EL (cell line): ENCODE measurements at places on chromosomes 16 and 17.

DNA sequence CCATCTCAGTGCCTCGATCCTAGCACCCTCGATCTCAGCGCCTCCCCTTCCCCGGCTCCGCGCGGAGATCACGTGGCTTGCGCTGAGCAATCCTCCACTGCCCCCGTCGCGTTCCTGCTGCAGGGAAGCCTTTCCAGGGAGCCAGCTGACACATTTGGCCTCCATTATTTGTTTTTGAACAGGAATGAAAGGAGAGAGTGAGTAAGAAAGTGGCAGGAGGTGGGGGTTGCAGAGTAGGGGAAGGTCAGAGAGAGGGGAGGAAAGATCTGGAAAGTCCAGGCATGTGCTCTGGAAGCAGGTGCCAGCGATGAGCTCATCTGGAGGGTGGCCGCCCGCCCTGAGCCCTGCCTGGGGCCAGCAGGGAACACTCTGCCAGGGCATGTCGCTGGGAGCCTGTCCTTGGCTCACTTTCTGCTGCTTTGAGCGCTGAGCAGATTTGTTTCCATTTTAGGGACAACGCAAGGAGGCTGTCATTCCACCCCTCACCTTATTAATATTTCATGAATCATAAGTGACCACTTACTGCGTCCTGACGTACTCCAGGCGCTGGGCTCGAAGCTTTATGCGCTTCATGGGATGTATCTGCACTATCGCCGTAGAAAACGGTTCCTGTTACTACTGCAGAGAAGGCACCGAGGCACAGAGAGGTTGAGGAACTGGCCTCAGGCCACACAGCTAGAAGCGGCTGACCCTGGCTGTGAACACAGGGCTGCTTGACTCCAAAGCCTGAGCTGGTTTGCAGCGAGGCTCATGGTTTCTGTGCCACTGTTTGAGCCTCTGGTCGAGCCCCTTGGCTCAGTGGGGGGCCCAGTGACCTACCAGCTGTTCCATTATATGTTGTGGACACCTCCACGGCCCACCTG, 283.1 kb downstream of the SEC14L1 start:
- peak; percentile 96 for DNase-seq

- no peak for DNase-seq
Measured at GRCh38 chr17:19305761-19306159, 56.8 kb downstream of the B9D1 start.

DNA sequence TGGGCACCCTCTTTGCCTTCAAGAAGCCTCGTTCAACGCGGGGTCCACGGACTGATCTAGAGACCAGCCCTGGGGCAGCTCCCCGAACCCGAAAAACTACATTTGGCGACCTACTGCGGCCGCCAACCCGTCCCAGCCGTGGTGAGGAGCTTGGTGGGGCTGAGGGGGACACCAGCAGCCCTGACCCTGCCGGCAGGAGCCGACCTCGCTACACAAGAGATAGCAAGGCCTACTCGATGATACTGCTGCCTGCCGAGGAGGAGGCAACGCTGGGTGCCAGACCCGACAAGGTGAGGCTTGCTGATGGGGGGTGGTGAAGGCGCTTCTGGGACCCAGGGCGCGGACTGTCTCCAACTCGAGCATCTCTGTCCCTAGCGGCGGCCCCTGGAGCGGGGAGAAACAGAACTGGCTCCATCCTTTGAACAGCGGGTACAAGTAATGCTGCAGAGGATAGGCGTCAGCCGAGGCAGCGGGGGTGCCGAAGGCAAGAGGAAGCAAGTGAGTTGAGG, 5.6 kb downstream of the ACD start:
- no peak for DNase-seq

- peak; percentile 21 for DNase-seq
Measured at GRCh38 chr16:86848821-86849220, 270.5 kb downstream of the FOXL1 start.

GRCh38 chr16:78693496-78693895, 594.0 kb downstream of the WWOX start:
- DNase-seq: no peak

DNA sequence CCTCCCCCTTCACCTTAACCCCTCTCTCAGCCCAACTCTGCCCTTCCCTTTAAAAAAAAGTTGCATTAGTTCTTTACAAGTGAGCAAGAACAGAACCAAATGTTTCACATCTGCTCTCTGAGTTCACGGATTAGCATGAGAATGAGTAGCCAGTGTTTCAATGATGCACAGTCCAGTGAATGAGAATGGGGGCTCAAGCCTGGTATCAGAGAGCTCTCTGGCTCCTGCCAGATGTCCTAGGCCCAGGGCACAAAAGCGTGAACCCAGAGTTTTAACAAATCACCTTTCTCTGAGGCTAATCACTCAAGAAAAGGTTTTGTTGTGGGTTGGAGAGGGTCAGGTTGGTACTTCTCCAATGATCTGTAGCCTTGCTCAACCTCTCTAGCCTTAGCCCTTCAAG, 41.5 kb upstream of the HS3ST3A1 start:
- no peak for DNase-seq

DNA sequence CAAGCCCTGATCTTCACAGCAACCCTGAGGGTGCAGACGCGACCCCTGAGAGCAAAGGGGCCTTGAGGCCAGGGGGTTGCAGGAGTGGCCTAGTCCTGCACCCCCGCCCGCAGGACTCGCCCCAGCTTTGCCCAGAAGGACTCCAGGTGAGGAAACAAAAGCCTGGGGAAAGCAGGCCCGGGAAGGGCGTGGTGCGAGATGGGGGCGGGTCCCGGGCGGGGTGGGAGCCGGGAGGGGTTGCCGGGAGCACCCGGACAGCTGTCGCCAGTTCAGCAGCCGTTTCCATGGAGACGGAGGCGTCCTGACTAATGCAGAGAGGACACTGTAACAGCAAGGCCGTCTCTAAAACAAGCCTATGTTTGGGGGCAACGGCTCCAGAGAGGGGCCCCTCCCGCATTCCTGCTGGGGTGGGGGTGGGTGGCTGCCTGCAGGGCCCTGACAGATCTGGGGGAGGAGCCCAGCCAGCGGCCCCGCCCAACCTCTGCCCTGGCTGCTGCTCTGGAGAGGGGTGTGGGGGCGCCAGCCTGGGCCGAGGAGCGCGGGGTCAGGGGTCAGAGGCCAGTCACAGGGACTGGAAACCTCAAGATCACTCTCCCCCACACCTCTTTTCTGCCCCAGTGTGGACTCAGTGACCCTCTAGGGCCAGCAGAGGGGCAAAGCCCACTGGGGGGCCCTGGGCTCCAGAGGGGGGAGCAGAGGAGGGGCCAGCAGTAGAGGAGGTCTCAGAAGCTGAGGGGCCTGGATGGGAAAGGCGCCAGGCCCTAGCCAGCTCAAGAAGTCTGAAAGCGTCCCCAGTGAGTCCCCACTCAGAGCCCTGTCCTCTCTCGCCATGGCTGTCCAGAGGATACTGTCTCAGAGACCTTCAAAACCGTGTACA, 3.1 kb upstream of the TPPP3 start:
- DNase-seq: peak; percentile 79

- DNase-seq: no peak
Measured at GRCh38 chr17:76404256-76404655, 19.8 kb downstream of the SPHK1 start.

GRCh38 chr17:63634816-63635215, 12.6 kb downstream of the MAP3K3 start:
- no peak for DNase-seq

GRCh38 chr17:82153745-82154375, 55.8 kb upstream of the FASN start:
- peak; percentile 68 for DNase-seq

GRCh38 chr16:84913315-84913714, 93.5 kb downstream of the CRISPLD2 start:
- no peak for DNase-seq

GRCh38 chr16:11639925-11640899, 28.0 kb upstream of the SNN start:
- peak; percentile 99 for DNase-seq

DNA sequence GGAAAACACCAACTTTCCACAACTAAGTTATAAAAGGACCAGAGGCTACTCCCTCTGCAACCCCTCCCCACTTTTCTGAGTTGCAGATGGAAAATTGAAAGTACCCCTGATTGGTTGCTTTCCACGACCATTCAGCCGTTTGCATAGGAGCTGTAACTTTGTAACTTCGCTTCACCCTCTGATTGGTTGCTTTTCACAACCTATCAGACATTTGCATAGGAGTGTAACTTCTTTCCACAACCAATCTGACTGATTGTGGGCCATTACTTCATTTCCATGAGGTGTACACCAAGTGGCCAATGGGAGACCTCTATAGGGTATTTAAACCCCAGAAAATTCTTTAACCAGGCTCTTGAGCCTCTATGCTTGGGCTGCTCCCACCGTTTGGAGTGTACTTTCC, 644.1 kb downstream of the WWOX start:
- no peak for DNase-seq

GRCh38 chr17:77503916-77504651, 363.3 kb downstream of the SEC14L1 start:
- DNase-seq: no peak

DNA sequence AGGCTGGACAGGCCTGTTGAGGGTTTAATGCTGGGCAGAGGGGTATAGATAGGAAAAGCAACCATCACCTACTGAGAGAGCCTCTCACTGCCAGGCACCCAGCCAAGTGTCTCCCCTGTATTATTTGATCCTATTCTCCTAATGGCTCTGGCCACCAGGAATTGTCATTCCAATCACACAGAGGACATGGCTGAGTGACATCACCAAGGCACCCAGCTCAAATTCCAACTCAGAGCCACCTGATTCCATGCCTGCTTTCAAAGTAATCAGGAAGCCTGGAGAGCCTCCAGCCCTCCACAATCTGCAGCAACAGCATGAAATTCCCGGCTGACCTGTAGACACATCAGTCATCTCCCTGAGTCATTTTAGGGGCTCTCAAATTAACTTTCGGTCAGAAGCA, 368.9 kb upstream of the C16orf82 start:
- DNase-seq: no peak

DNA sequence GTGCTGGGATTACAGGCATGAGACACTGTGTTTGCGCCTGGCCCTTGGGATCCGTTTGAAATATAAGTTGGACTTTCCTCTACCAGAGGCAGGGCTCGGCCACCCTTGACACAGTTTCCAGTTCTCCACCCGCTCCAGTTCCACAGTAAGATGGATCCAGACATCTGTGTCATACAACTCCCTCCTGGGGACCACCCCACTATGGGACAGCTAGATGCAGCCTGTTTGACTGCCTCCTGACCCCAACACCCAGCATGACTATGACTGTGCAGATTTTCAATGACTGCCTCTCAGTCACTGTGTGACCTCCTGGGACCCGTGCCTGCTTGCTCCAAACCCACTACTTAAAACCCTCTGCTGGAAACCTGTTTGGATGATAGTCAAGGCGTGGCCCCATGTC, 166.7 kb downstream of the IRF8 start:
- DNase-seq: no peak
